ENCODE measurements at places on chromosomes 16 and 17.

DNA sequence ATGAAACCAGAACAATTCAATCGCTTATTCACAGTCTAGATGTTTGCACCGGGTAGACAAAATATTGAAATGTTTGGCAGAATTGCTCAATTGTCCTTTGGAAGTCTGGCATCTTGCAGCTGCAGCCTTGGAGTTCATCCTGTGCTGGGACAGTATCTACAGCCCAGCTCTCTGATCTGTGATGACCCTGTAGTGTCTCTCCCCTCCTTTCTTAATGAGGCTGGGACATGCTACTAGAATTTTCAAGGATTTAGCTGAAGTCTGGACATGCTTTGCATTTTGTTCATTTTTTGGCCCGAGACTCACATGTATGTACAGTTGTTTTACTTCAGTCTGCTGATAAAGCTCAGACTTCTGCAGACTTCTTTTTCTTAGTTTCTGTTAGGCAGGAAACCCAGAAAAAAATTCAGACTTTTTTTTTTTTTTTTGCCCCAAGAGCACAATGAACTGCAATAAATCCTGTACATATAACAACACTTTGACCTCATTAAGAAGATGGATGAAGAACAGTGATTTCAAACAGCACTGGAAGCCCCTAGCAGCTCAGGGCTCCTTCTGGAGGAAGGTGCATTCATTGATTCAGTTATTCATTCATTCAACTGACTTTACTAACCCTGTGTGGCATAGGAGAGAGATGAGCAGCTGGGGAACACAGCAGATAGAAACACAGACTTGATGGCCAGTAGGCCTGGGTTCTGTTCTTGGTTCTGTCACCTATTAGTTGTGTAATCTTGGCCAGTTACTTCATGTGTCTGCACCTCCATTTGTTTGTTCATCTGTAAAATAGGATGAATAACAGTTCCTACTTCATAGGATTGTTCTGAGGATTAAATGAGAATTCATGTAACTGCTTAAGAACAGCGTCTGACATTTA, 210.0 kb downstream of the MAP2K4 start:
- no peak for DNase-seq

DNA sequence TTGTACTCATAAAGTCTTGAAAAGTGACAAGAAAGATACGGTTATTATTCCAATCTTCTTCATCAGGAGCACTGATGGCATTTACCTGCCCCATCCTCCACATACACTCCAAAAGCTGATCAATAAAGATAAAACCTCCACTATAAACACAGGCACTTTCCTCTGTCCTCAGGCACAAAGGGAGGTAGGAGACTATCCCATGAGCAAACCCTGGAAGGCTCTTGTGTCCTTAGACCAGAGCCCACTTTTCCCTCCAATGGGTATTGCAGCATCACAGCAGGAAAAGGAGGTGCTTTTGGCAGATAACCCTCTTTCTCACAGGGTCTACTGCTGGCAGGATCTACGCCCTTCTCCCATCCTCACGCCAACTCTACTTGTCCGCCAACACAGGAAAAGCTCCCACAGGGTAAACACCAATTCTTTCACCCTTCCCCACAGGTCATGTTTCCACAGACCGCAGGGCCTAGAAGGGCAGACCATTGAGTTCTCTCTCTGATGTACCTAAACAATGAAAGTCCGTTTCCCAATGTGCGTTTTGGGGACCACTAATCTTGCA, 28.7 kb downstream of the NXPH3 start:
- no peak for DNase-seq

DNA sequence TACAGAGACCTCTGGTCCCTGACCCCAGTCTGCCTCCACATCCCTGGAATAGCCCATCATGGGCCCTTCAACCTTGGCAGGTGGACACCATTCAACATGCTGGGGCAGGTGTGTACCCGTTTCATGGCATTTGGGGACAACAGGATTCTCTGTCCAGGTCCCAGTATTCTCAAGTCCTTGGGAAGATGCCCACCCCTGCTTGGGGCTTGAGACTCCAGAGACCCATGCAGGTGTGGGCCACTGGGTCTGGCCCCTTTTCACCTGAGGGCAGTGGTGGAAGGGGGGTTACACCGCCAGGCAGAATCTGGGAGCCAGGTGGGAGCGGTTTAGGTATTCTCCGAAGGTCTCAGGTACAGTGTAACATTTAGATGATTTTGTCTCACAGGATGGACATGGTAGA, 37.1 kb upstream of the KSR1 start:
- no peak for DNase-seq

- DNase-seq = no peak
Measured at GRCh38 chr16:25217921-25218320, 1.2 kb downstream of the AQP8 start.

DNA sequence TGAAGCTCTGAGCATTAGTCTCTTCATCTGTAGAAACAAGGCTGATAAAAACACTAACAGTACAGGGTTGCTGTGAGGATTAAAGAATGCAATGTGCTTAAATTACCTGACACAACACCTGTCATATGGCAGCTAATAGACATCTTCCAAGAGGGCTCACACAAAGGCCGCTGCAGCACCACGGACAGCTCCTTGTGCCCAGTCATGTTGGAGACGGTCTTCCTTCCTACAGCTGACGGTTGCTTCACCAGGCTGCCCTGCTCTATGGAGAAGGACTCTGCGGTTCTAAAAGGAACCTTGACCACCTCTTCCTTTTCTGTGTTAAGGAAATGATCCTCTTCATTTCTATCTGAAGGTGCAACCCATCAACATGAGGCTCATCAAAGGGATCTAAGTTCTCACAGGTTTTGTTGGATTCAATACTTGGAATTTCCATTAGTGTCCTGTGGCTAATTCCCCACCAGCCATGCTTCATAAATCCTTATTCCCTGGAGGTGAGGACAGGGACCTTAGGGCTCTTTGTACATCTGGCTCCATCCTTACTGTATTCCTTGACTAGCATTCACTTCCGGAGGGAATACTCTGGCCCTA, 138.9 kb upstream of the CES5A start:
- no peak for DNase-seq

DNA sequence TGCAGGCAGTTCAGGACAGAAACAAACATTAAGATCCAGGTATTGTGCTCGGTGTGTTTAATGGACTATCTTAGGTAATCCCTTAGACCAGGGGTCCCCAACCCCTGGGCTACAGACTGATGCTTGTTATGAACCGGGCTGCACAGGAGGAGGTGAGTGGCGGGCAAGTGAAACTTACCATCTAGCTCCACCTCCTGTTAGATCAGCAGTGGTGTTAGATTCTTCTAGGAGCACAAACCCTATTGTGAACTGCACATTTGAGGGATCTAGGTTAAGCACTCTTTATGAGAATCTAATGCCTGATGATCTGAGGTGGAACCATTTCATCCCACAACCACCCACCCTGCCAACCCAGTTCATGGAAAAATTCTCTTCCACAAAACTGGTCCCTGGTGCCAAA, 37.8 kb upstream of the ASIC2 start:
- no peak for DNase-seq

DNA sequence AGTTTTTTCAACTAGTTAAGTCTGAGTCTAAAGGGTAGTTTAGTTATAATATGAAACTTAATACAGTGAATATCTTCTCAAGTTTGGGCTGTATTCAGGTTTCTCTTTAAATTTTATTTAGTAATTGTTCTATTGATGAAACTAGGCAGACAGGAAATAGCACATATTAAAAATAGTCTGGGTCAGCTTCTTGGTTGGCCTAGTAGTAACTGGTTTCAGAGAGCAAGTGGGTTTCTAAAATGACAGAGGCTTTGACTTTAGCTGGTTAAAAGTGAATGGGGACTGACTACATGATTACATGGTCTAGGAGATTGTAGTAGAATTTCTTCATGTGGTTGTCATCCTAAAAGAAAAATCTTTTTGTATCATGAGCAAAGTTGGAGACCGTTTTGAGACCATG, 46.8 kb downstream of the OMG start:
- DNase-seq = no peak

DNA sequence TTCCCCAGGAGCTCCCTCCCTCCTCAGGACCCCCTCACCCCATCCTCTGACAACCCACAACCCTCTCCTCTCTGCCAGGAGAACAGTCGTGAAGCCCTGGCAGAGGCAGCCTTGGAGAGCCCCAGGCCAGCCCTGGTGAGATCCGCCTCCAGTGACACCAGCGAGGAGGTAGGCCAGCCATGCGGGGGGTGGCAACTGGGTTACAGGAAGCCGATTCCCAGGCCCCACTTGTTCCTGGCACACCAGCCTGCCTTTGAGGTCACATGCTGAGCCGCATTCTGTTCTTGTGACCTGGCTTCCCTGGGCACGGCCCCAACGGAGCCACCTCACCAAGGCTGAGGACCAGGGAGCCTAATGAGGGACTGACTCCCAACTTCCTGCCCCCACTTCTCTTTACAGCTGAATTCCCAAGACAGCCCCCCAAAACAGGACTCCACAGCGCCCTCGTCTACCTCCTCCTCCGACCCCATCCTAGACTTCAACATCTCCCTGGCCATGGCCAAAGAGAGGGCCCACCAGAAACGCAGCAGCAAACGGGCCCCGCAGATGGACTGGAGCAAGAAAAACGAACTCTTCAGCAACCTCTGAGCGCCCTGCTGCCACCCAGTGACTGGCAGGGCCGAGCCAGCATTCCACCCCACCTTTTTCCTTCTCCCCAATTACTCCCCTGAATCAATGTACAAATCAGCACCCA, 7.9 kb downstream of the NAT9 start:
- DNase-seq = no peak

GRCh38 chr16:10210944-10211343, 28.7 kb upstream of the GRIN2A start:
- no peak for DNase-seq

DNA sequence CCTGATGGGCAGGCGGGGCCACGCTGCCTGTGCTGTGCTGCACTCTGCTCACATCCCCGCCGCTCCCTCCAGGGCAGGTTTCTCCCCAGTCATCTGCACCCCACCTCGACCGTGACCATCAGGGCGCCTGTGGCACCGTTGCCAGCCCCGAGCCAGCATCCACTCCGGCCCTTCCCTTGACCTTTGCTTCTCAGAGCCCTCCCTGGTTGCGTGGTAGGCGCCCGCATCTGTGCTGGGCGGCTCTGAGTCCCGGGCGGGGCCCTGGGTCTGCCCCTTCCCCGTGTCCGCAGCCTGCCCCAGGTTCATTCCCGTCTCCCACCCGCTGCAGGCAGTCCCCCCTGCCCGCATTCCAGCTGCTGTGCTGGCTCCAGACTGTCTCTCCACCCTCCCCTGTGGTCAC, 33.2 kb downstream of the ZNF750 start:
- DNase-seq = no peak

DNA sequence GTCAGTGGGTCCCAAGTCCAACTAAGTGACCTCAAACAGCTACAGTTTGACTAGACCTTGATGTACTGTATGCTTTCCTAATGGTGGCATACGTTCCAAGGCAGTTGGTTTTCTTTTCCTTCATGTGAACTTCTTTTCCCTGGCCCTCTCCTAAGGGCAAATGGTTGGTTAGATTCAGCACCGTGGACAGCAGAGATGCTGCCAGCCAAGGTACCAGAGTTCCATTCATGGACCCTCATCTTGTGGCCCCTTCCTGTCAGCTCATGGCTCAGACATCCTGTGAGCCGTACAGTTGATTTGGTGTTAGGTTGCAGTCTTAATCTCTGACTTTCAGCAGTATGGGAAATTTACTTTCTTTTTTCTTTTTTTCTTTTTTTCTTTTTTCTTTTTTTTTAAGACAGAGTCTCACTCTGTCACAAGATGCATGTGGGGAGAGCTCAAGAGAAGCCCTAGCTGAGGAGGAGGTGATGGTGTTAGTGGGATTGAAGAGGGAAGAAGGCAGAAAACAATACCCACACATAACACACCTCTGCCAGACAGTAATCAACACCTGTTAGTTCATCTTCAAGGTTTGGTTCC, 122.4 kb downstream of the USP31 start:
- no peak for DNase-seq

DNA sequence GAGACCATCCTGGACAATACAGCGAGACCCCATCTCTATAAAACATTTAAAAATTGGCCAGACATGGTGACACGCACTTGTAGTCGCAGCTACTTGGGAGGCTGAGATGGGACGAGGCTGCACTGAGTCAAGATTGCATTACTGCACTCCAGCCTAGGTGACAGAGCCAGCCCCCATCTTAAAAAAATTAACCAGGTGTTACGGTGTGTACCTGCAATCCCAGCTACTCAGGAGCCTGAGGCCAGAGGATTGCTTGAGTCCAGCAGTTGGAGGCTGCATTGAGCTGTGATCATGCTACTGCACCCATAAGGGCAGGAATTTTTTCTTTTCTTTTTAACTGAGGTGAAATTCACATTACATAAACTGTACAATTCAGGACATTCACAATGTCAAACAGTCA, 16.9 kb upstream of the TMC7 start:
- DNase-seq = no peak

- no peak for DNase-seq
Measured at GRCh38 chr16:84840687-84841627, 21.2 kb downstream of the CRISPLD2 start.

- no peak for DNase-seq
Measured at GRCh38 chr17:70295329-70295728, 126.0 kb downstream of the KCNJ2 start.

GRCh38 chr17:7380321-7380720, 568 bp upstream of the TNK1 start:
- no peak for DNase-seq

DNA sequence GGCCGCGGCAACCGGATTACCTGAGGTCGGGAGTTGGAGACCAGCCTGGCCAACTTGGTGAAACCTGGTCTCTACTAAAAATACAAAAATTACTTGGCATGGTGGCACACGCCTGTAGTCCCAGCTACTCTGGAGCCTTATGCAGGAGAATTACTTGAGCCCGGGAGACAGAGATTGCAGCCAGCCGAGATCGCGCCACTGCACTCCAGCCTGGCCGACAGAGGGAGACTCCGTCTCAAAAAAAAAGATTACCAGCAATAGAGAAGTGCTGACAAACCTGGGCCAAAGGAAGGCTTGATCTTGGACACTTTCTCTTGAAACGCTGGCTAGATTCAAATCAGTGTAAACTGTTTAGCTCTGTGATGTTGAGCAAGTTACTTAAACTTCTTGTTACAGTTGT, 4.3 kb downstream of the MT1H start:
- no peak for DNase-seq

DNA sequence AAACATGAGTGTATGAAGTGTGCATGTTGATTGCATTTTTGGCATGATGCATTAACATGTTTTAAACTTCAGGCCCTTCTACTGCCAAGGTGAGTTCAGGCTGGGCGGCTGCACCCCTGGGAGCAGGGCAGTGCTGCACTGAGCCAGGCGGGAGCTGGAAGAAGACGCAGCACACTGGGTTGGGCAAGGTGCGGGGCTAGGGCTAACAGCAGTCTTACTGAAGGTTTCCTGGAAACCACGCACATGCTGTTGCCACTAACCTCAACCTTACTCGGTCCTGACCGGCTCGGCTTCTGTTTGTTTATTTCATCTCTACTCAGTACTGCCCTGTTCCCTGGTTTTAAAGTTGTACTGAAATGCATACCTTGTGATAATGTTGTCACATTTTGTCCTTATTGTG, 61.0 kb downstream of the MAP2K4 start:
- no peak for DNase-seq

DNA sequence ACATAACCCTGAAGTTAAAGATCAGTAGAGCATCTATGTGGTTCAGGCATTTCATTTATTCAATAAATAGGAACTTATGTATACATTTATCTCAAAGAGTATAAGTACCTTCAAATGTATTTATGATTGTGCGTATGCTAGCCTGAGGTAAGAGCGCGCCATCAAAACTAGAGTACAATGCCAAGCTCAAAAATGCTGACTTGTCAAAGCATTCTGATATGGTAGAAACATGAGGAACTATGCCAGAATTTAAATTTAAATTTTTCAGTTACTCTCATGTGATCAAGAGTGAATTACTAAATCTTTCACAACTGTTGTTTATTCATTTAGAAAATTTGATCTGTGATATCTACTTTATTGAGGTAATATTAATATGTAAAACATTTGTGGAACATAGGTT, 225.5 kb upstream of the CDH8 start:
- DNase-seq = no peak

GRCh38 chr17:32828822-32829221, 48.1 kb downstream of the MYO1D start:
- DNase-seq = no peak

Measured in cortex of kidney (tissue), 1 donor.